ENCODE measurements at places on chromosomes 12 and 14.

- no peak for DNase-seq
These were observed 44.2 kb downstream of the LTBP2 start for GRCh38 chr14:74567646-74568379.

DNA sequence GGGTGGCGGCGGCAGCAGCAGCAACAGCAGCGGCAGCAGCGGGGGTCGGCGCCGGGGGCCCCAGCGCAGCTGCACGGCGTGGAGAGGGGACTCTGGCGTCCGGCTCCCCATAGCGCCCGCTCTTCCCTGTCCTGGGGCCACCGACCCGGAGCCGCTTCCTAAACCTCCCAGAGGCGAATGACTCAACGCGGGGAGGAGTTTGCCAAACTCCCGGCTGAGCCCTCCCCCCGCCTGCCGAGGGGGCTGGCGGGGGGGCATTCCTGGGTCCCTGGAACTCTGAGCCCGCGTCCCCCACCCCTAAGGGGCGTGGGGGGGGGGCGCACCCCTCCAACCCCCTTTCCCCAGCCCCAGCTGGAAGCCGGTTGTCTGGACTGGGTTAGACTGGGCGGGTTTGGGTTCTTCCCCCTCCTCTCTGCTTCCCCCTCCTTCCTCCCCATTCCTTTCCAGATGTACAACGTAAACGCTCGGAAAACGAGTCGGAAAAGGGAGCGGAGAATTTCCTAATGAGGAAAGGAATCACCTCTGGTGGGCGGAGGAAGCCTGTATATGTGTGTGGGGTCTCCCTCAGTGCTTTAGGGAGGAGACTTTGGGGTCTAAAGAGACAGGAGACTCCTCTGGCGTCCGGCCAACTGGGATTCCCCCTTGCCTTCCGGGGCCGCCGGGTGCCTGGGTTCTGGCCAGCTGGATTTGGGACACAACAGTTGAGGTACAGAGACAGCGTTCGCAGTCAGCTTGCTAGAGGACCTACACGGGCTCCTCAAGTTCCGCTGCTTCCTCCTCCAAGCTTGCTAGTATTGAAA is at the start of gene ITGA5:
Gene ITGA5, minus strand, starts transcription at position 179 of the 800 bp plus-strand sequence. Its CDS starts 68 bp downstream, at position 111.
- peak; percentile 57 for DNase-seq

DNA sequence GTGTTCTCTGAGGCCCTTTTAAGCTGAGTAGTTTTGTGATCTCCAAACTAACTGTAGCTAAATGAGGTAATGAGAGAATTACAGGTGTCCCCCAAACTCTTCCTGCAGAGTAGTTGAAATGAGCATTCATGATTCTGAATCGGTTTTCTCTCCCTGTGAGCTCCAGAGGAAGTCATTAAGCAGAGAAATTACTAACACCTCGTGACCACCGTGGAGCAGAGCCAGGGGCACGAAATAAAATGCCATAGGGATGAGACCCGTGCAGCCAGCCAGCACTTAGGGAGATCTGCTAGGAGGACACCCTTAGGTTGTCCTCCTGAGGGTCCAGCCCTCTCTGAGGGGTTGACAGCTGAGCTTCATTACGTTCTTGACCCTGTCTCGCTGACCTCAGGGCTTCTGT is 79.5 kb downstream of the SLC25A47 start:
- no peak for DNase-seq

GRCh38 chr12:117046425-117046824 is 52.8 kb downstream of the TESC start:
- DNase-seq = no peak

DNA sequence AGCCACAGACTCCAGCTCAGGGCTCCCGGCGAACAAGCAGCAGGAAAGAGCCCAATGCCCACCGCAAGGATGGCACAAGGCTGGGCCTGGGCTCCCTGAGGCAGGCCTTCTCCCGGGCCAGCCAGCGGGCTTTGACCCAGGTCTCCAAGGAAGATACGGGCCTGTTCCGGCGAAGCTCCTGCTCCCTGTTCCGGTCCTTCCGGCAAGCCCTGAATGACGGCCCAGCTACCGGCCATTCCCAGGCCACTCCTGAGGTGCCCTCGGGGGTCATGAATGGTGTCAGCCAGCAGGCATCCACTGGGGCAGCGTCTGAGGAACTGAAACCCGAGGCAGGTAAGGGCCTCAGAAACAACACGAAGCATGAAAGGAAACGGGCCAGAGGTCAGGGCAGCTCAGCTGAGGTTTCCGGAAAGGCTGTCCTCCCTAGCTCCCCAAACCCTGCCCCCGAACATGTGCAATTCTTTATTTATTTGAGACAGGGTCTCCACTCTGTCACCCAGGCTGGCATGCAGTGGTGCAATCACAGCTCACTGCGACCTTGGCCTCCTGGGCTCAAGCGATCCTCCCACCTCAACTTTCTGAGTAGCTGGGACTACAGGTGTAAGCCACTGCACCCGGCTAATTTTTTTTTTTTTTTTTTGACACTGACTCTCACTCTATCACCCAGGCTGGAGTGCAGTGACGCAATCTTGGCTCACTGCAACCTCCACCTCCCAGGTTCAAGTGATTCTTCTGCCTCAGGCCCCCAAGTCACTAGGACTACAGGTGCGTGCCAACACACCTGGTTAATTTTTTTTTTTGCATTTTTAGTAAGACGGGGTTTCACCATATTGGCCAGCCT is 6.0 kb downstream of the EXOC3L4 start:
- no peak for DNase-seq

- DNase-seq = no peak
These were observed 6.6 kb downstream of the HIF1A start for GRCh38 chr14:61701946-61702345.

GRCh38 chr12:80849337-80849736 is 88.4 kb downstream of the LIN7A start:
- DNase-seq = no peak

DNA sequence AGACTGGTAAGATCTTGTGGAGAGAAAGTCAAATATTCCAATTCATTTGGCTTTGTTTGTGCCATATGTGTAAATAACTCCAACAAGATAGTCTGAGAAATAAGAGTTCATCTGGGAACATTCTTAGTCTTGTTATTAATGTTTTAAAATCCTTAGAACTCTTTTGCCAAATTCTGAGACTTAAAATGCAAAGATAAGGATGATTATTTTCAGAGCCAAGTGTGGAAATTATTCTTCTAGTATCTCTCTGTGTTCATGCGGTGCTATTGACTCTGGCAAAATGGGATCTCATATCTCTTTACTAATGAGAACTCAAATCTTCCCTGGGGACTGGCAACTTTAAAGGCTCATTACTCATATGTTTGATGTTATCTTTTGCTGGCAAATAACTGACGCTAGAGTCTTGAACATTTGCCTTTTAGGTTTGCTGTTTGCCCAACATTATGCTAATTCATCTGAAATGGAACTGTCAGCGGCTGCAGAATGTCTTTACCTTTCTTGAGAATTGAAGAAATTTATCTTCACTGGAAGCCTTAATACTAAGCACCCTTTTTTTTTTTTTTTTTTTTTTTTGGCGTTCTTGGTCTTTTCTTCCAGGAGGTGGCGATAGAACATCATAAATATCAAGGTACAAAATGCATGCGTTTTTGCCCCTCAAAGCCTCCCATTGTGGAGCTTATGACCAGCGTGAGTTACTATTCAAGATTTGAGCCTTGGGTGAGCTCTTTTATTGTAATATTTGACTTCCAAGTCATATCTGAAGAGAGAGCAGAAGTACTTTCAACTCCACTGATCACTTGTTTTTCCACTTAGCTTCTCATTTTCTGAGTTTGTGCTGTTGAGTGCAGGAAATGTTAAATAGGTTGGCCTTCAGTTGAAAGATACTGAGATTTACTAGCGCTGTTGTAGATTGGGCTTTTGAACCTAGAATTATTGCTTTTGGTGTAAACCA is 86.5 kb downstream of the CAND1 start:
- DNase-seq = peak; percentile 26

GRCh38 chr12:40223646-40224045 is 1.2 kb upstream of the LRRK2 start:
- no peak for DNase-seq

DNA sequence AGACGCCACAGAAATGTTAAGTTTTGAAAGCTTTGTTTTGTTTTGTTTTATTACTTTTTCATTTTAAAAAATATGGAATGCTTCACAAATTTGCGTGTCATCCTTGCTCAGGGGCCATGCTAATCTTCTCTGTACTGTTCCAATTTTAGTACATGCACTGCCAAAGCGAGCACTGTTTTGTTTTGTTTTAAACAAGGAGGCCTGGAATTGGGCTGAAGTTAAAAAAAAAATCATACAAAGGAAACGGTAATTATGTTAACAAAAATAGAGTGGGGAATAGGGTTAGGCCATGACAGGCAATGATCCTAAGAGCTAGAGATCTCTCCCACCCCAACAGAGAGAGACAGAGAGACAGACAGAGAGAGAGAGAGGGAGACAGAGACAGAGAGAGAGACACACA is 57.0 kb downstream of the ZFP36L1 start:
- no peak for DNase-seq

GRCh38 chr12:14273913-14274311 is 91.6 kb upstream of the ATF7IP start:
- DNase-seq = no peak

DNA sequence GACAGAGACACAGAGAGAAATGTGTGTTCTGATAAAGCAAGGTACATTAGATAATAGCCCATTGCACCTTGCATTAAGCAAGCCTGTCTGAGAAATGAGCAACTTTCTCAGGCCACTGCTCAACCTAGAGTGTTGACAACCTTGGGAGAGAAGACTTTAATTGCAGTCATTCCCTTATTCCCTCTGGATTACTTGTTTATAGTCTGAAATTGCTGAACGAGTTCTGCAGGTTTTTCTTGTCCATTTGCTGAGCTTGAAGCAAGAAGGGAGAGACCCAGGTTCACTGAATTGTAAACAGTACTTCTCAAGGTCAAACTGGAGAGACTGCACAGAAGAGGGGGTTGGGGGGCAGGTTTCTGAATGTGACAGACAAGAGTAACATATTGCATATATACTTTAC is 159.4 kb upstream of the PLEKHG7 start:
- DNase-seq = no peak

- no peak for DNase-seq
These were observed 6.4 kb upstream of the GAS2L3 start for GRCh38 chr12:100566887-100567637.

DNA sequence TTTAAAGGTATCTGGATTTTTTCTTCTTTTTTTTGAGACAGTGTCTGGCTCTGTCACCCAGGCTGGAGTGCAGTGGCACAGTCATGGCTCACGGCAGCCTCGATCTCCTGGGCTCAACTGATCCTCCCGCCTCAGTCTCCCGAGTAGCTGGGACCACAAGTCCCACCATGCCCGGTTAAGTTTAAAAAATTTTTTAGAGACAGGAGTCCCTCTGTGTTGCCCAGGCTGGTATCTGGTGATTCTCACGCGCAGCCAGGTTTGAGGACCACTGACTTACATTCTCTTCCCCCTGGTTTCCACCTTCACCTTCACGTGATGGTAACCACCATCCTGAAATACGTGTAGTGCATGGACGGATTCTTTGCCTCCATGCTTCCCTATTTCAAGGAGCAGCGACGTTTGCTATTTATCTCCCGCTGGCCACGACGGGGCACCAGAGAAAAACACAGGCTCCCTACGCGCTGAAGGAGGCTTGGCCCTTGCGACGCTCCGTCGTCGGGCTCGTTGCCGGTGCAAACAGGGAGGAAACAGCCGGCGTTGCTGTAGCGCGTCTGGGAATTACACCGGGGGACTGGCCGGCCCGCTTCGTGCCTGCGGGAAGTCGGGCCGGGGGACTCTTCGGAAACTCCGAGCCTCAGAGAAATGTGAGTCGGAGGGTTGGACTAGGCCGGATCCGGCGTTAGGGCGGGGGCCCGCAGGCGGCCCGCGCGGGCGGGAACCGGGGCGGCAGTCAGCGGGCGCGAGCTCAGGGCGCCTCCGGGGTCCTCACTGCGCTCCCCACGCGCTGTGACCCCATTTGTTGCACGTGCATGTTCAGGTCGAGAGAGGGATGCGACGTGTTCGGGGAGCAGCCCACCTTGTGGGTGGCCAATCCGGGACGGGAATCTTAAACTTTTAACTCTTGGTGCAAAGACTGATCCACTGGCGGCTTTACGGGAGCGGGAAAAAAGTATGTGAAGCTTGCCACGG is at the start of gene TCHP:
Gene TCHP, plus strand, starts transcription at position 492 of the 969 bp plus-strand sequence. CDS start 2,753 bp downstream, outside the sequence.
- DNase-seq = peak; percentile 84

- DNase-seq = no peak
These were observed 349.7 kb downstream of the EMP1 start for GRCh38 chr12:13546231-13546630.

DNA sequence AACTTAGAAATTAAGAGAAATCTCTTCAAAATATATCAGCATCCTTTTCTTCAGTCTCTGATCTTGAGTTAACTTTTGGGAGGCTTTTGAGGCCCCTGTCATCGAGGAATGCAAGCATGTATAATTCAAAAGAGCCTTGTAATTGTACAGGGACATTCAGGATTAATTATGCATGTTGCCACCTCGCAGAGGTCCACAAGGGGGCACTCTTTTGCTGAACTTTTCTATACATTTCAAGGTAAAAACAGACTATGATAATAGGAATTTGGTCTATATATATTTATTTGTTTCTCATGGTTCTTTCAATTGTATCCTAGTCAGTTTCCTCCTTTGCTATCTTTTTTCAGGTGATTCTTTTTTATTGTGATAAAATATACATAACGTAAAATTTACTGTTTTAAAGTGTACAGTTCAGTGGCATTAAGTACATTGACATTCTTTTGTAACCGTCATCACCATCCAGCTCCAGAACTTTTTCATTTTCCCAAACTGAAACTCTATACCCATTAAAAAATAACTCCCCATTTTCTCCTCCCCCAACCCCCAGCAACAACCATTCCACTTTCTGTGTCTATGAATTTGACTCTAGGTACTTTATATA is 47.0 kb upstream of the SLC2A13 start:
- DNase-seq = peak; percentile 26

GRCh38 chr12:74105434-74105833 is 432.2 kb upstream of the ATXN7L3B start:
- DNase-seq = no peak

- DNase-seq = no peak
These were observed 68.4 kb upstream of the FAM222A start for GRCh38 chr12:109645194-109645593.

GRCh38 chr14:59926534-59926933 is 6.6 kb downstream of the LRRC9 start:
- no peak for DNase-seq

DNA sequence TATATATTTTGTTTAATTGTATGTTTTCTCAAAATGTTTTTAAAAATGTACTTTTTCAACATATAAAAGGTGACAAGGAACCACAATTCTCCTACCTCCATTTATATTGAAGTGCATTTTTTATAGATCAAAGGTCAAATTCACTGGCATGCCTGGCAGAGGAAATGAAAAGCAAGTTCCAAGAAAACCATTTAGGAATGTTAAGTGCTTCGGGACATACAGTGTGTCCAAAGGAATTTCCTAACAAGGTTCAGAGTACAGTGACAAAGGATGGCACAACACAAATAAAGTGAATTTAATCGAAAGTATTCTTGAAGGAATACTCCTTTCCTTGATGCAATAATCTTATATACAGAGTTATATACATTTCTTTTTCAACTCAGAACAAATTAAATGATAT is 242.3 kb downstream of the CCER1 start:
- no peak for DNase-seq

DNA sequence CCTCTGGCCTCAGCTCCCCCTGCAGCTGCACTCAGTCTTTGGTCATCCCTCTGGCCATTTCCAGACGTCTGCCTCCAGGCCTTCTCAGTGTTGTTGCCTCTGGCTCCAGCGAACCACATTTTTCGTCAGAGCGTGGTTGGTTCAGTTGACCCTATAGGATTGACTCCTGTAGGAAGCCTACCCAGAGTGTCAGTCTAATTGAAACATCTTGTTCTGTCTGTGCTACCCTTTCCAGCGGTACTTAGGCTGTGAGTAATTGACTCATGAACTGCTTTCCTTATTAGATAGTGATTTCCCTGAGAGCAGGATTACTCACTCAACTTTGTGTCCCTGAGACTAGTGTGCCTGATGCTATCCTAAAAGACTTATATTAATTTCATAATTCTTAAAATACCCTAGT is 373.2 kb downstream of the ATP23 start:
- no peak for DNase-seq

GRCh38 chr12:89059721-89060541 is 292.4 kb downstream of the DUSP6 start:
- DNase-seq = no peak

Measured in DND-41 (cell line).